Bone marrow (tissue), 2 donors: ENCODE measurements at places on chromosomes 13 and 19.

DNA sequence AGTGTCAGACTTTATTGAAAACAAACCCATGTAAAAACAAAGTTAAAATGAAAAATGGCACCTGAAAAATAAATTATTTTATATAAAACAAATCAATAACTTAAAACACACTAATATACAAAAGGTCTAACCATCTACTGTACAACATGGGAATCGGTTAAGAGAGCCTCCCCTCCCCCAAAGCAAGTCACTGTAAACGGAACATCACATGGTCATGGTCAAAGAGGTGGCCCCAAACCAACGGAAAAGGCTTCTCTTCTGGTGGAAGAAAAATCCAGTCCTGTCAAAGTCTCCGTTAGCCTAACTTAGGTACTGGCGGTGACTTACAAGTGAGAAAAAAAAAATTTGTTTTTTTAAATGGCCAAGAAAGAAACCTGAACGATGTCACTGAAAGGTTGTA lies 15.7 kb upstream of the TIMM44 start:
- DNase-seq, result no peak

DNA sequence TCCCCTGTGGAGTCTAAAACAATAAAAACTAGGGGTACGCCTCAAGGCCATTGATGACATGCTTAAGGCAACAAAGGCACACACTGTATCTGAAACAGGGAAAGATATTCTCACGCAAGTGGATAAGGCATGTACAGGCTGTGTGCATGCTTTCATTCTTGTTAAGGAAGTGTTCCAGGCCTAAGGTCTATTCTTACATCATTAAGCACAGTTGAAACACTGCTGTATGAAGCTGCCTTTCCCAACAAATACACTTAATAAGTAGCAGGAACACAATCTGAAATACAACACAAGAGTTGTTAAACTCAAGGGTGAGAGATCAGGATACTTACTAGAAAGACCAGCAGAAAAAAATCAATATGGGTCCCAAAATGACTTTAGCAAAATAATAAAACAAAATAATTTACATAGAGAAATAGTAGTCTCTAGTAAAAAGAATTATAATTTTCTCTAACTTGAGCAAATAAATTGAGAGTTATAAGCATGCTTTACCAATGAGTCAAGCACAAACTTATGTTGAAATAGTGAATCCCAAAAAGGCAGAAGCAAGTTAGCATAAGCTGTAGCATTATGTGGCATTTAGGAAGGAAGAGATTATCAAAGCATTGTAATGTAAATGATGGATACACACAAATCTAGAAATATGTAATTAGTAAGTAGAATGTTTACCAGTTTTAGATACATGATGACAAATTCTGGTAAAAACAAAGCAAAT lies 796.9 kb downstream of the SLITRK1 start:
- no peak for DNase-seq

DNA sequence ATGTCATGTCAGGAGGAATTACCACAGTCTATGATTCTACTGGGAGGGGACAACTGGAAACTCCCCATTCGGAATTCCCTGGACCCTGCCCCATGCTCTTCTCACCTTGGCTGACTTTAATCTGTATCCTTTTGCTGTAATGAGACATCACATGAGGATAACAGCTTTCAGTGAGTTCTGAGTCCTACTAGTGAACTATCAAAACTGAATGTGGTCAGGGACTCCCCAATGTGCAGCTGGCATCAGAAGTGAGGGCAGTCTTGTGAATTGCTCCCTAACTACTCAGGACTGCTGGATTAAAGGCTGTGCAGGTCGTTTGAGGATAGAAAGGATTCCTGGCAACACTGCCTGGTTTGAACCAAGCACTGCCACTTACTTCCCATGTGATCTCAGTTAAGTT lies 15.2 kb downstream of the SIGLEC7 start:
- DNase-seq, result no peak

- no peak for DNase-seq
Measured at GRCh38 chr13:100112186-100112838, 23.4 kb downstream of the PCCA start.
